ENCODE measurements at places on chromosomes 12 and 14. TPM values are rescaled to one million over a fixed set of nuclear protein-coding genes. Genes with fewer than 3 reads are reported as not detected.

Gene EFCAB11
- 14.0 TPM for total RNA-seq

Gene VWF
- total RNA-seq: not detected

Gene PLXNC1
- 0.18 TPM for total RNA-seq

Gene PRR13
- 139 TPM for total RNA-seq

Gene NYNRIN
- total RNA-seq: 16.3 TPM

Gene KCNMB4
- total RNA-seq: 0.11 TPM

Gene CLEC1B
- not detected for total RNA-seq

Gene GPR137C
- total RNA-seq: 0.17 TPM

Gene PLCZ1
- not detected for total RNA-seq

Gene LIN7A
- not detected for total RNA-seq

Gene KLRG1
- 0.32 TPM for total RNA-seq

Gene SLC38A4
- total RNA-seq: 0.49 TPM

Gene PMCH
- not detected for total RNA-seq

Gene CABP1
- not detected for total RNA-seq

Gene RFX4
- total RNA-seq: not detected

Gene KCNH3
- 0.25 TPM for total RNA-seq

Gene ANG
- 4.4 TPM for total RNA-seq

Gene ANKRD33
- total RNA-seq: not detected

Gene MED13L
- 42.4 TPM for total RNA-seq

Gene TCHP
- 15.6 TPM for total RNA-seq

Gene NID2
- 1.5 TPM for total RNA-seq

Gene BIN2
- total RNA-seq: not detected

Gene WSB2
- 84.5 TPM for total RNA-seq

Gene ENDOU
- 0.34 TPM for total RNA-seq

Gene COL2A1
- 0.07 TPM for total RNA-seq

Gene TMTC1
- total RNA-seq: 0.10 TPM

Gene REM2
- 0.14 TPM for total RNA-seq

Gene IPO4
- 80.4 TPM for total RNA-seq

Gene TTC8
- 26.9 TPM for total RNA-seq

Gene DYRK2
- 20.5 TPM for total RNA-seq

Gene TAS2R43
- total RNA-seq: 0.21 TPM

Gene GALNT16
- not detected for total RNA-seq

Gene GPX2
- total RNA-seq: 2.5 TPM

Gene KRT4
- 0.11 TPM for total RNA-seq

Gene SDR9C7
- total RNA-seq: 0.07 TPM

Gene CLEC2B
- total RNA-seq: 1.4 TPM

Gene GALC
- total RNA-seq: 6.0 TPM

Gene ABCB9
- total RNA-seq: 10.0 TPM

Gene KRT79
- not detected for total RNA-seq

Gene KRT80
- total RNA-seq: 5.3 TPM

Gene ZNF268
- total RNA-seq: 14.8 TPM

Gene HHIPL1
- 0.46 TPM for total RNA-seq

Gene CLEC9A
- not detected for total RNA-seq

Gene FOXN4
- total RNA-seq: not detected

Gene ABCD4
- total RNA-seq: 14.9 TPM

Gene PGF
- total RNA-seq: 28.8 TPM

Gene NGDN
- 43.1 TPM for total RNA-seq

Gene CFAP73
- total RNA-seq: not detected

Gene FAM186B
- 0.32 TPM for total RNA-seq

Gene SMCO2
- total RNA-seq: 0.75 TPM

Gene RNASE7
- total RNA-seq: 17.1 TPM

Gene CDKN3
- total RNA-seq: 61.1 TPM

Gene FAM161B
- total RNA-seq: 2.2 TPM

Gene TTC9
- 0.95 TPM for total RNA-seq

Gene MIS18BP1
- total RNA-seq: 29.8 TPM

Gene CIROP
- not detected for total RNA-seq

Gene TMEM52B
- not detected for total RNA-seq
